ENCODE measurements at places on chromosomes 1 and 21. TPM values are rescaled to one million over a fixed set of nuclear protein-coding genes. Genes with fewer than 3 reads are reported as not detected.

- no peak for DNase-seq
Measured at GRCh38 chr1:9297831-9298230, 5.1 kb downstream of the SPSB1 start.

DNA sequence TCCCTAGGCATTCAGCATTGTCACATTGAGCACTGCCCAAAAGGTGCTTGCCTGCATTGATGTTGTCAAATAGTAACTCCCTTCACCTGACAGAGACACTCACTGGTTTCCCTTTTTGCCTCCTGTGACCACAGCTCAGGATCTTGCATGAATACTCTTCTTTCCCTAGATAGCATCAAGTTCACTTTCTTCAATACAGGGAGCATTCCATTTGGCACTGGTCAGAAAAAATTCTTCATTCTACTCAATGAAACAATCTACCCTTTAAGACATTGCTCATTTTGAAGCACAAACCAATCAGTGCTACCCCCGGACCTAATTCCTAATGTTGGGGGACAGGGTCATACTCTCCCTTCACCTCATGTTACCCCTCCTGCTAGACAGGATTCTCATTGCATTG, 319.0 kb upstream of the SNX7 start:
- DNase-seq, result no peak

Gene AIRE
- 0.06 TPM for polyA plus RNA-seq

DNA sequence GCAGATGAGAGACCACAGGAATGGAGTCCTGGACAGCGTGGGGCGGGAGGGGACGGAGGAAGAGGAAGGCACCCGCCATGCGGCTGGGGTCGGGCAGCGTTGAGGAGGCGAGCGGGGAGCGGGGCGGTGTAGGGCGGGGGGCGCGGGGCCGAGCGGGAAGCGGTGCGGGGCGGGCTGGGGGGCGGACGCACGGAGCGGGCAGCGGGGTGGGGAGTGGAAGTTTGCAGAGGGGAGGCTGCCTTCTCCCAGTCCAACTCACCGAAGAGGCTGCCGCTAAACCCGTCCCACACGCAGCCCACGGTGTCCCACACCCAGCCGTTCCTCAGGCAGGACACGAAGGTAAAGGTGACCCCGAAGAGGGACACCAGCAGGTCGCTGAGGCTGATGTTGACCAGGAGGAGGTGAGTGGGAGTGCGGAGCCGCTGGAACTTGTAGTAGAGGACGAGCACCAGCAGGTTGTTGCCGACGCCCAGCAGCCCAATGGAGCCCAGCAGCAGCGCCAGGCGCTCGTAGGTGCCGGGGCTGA, 483 bp downstream of the CHML start:
- DNase-seq, result peak; percentile 19

DNA sequence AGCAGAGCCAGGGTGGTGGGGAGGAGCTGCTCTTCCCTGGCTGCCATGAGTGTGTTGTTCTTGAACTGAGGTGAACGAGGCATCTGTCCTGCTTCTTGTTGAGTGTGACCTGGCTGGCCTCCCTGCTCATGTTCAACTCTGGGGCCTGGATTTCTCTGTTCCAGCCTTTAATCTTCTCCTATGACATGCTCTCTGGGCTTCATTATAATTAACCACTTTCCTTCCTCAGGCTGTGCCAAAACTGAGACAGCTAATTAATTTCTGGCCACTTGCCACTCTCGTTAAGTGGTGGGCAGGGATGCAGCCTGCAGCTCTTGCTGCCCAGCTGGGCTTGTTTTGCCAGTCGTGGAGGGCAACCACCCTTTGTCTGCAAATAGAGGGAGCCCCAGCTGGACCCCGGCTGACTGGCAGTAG, 23.3 kb downstream of the OPRD1 start:
- no peak for DNase-seq

Gene CD84
- polyA plus RNA-seq, result 0.73 TPM

DNA sequence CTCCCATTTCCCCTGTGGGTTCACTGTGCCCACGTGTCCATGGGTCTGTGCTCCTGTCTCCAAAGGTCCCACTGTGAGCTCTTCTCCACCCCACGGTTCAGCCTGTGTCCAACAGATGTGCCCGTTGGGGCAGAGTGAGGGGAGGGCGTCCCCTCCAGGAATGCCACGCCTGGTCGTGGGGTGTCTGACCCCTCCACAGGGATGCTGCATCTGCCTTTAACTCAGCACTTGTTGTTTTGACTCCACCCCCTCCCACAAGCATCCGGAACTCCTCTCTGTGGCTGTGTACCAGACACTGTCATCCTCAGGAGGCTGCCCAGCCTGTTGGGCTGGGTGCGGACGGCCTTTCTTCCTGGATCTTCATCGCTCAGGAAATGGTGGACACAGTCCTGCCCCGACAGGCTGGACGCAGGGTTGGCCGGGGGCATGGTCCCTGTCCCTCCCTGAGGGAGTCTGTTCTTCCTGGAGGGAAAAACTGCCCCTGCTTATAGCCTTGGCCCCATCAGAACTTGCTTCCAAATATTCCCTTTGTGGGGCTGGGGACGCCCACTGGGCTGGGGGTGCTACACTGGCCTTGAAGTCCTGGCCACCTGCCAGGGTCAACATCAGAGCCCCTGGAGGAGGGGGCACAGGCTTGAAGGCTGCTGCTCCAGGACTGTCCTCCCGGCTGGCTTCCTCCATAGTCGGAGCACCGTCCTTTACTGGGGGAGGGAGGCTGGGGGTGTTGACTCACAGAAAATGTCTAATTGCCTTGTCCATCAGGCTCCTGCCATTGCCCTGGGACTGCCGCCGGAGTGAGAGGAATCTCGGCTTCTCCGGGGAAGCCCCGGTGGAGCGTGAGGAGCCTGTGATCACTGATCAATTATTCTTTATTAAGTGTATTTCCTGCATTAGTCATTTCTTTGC, 182.0 kb upstream of the C1orf174 start:
- no peak for DNase-seq

GRCh38 chr1:35866991-35867390, 16.0 kb upstream of the AGO1 start:
- no peak for DNase-seq

GRCh38 chr1:209607102-209607794, 23.7 kb downstream of the CAMK1G start:
- no peak for DNase-seq

GRCh38 chr1:151775894-151776664, 12.8 kb upstream of the MRPL9 start:
- DNase-seq, result no peak

- no peak for DNase-seq
Measured at GRCh38 chr1:172811694-172812093, 152.8 kb downstream of the FASLG start.

Gene SEMA4A
- 2.0 TPM for polyA plus RNA-seq

GRCh38 chr21:21921410-21922232, 923.4 kb downstream of the NCAM2 start:
- DNase-seq, result no peak

- no peak for DNase-seq
Measured at GRCh38 chr21:35027563-35028450, 21.3 kb downstream of the RUNX1 start.

- DNase-seq, result no peak
Measured at GRCh38 chr1:2455757-2456156, 20.3 kb upstream of the PLCH2 start.

Gene LPAR3
- polyA plus RNA-seq, result 4.7 TPM

GRCh38 chr1:169119405-169119804, 12.9 kb downstream of the ATP1B1 start:
- DNase-seq, result no peak

Gene APCS
- not detected for polyA plus RNA-seq

Gene IRF6
- polyA plus RNA-seq, result 11.3 TPM

GRCh38 chr21:36323032-36323431, 3.0 kb downstream of the MORC3 start:
- peak; percentile 17 for DNase-seq

Gene TEX38
- not detected for polyA plus RNA-seq

- no peak for DNase-seq
Measured at GRCh38 chr1:204442376-204443259, 31.0 kb upstream of the PPP1R15B start.

Gene KCNK2
- polyA plus RNA-seq, result 0.15 TPM

Gene CD52
- polyA plus RNA-seq, result 25.2 TPM

Gene GJC2
- polyA plus RNA-seq, result 1.0 TPM

DNA sequence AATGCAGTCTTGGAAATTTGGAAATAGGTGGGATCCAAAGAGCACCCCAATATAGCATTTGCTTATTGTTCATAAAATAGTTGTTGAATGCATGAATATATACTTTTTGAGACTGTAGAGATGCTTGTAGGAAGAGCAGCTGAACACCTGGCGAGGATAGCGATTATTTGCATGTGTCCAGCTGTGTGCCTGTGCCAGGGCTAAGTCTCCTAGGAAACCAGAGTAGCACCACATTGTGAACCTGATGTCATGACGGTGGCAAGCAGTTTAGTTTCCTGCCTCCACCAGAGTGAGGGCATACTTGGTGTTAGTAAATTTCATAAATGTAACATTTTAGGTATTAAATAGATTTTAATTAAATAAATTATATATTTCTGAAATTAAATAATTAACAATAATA, 37.3 kb upstream of the IRF2BP2 start:
- DNase-seq, result no peak

GRCh38 chr1:147852706-147853225, 49.8 kb upstream of the GJA8 start:
- no peak for DNase-seq

- DNase-seq, result no peak
Measured at GRCh38 chr1:160125746-160126145, 10.2 kb downstream of the ATP1A2 start.

Gene RIMKLA
- 0.80 TPM for polyA plus RNA-seq

Gene SV2A
- 0.48 TPM for polyA plus RNA-seq

DNA sequence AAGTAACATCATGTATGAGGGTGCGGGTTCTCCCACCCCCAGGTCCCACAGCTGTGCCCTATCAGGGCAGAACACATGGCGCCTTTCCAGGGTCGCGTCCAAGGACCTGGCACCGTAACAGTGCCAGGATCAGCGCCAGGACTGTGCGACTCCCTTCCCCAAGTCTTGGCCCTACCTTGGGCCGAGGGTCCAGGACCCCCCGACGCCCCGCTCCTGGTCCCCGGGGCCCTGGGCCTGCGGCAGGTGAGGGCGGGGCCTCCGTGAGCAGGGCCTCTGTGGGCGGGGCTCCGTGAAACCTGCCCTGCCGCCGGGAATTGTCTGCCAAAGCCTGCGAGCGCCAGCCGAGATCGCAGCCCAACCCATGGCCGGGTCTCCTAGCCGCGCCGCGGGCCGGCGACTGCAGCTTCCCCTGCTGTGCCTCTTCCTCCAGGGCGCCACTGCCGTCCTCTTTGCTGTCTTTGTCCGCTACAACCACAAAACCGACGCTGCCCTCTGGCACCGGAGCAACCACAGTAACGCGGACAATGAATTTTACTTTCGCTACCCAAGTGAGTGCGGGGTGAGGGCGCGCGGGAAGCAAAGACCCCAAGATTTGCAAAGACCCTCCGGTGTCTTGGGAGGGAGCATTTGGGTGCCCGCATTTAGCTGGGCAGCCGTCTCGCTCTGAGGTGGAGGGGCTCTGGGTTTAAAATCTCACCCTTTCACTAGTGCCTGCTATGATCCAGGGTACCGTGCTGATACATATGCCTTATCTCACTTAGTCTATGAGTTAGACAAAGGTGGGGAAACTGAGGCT, at the start of gene RHBG:
Gene RHBG (plus strand): TSS at position 323 of the 796 bp plus-strand sequence. CDS start 39 bp downstream, at position 362.
- no peak for DNase-seq

Gene ZSWIM5
- 0.25 TPM for polyA plus RNA-seq

DNA sequence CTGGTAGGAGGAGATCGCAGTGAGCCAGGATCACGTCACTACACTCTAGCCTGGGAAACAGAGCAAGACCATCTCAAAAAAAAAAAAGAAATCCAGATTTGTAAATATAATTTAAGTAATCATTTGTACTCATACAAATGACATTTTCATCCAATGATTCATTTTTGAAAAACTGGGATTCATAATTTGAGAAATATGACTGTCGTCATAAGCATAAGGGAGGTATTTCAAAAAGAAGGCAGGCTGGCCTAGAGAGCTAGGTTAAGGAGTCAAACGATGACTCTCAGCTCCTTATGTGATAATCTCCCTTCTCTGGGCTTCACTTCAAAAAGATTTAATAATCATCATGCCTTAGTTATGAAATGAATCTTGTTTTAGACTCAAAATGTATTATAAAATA, 2.3 kb downstream of the GART start:
- no peak for DNase-seq

Gene LCE3E
- not detected for polyA plus RNA-seq

DNA sequence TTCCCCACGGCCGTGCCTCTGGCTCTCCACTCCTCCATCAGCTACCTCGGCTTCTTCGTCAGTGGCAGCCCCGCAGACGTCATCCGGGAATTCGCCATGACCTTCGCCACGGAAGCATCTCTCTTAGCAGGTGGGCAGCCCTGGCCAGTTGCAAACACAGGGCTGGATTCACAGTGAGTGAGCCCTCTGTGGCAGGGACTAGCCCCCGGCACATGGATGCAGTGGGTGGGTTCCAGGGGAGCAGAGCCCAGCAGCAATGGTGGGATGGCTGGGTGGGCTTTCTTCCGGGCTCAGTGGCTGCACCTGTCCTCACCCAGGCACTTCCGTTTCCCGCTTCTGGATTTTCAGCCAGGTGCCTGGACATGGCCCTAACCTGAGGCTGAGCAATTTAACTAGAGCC, 9.4 kb downstream of the UBASH3A start:
- no peak for DNase-seq

DNA sequence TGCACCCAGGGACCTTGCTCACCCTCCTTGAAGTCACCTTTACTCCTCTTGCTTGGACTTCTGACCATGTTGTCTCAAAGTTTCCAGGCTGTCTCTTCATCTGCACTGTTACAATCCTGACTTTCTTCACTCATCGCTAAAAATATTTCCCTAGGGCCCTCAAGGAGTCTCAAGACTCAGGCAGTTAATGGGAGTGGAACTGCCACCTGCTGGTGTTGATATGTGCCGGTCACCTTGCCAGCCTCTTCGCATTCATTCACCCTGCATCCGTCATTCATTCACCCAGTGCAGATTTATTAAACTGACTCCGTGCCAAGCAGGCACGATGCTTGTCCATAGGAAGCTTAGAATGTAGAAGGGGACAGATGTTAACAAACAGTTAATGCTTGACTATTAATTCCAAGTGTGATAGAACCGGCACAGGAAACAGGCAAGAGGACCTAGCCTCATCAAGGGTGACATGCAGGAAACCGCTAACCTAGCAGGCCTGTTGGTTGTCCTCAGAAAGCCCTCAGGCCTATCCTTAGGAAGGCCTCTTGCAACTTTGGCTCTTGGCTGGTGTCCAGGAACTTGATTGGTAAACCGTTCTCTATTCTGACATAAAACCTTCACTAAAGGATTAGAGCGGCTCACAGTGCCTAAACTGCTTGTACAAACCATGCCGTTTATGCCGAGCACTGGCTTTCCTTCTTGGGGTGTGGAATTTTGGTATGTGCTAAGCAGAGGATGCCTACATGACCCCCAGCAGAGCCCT, 342.2 kb downstream of the CAMTA1 start:
- no peak for DNase-seq

Gene DNAJC6
- polyA plus RNA-seq, result 1.7 TPM

DNA sequence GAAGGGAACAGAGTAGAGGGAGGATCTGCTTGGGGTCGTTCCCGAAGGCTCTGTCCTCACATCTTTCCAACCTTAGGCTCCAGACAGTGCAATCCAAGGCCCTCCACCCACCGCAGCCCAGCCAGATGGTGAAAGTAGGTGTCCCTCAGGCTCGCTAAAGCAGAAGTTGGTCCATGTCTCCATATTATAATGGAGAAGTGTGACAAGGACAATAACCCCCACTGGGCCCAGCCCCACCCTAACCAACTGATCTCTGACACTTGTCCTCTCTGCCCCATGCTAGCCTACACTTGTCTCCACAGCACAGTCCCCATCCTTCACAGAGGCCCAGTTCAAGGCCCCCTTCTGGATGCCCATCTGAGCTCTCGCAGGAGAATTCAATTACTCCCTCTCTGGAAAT, 48.7 kb downstream of the DMAP1 start:
- no peak for DNase-seq

Gene SPRR2G
- polyA plus RNA-seq, result not detected

Gene KCNJ10
- polyA plus RNA-seq, result 0.09 TPM
